ENCODE measurements at places on chromosomes 4 and X. TPM values are rescaled to one million over a fixed set of nuclear protein-coding genes. Genes with fewer than 3 reads are reported as not detected.

GRCh38 chr4:40939856-40940255, 190.1 kb downstream of the NSUN7 start:
- DNase-seq = no peak

DNA sequence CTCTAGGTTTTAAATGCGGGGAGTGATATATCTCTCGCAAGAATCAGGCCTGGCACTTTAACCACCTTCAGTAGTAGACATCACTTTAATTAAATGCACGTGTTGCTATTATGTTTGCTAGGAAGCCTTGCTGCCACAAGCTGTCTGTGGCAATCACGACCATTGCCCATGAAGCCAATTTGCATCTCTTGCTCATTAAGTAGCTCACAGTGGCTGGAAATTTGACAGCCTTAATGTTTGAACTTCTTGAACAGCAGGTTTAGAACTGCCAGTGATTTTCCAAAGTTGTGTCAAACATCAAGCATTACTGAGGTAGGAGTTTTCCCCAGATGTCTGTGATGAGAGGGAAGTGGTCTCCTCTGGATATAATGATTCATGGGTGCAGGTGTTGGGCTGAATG, 642.3 kb upstream of the CPEB2 start:
- no peak for DNase-seq

Gene CXCL11
- 0.16 TPM for total RNA-seq

DNA sequence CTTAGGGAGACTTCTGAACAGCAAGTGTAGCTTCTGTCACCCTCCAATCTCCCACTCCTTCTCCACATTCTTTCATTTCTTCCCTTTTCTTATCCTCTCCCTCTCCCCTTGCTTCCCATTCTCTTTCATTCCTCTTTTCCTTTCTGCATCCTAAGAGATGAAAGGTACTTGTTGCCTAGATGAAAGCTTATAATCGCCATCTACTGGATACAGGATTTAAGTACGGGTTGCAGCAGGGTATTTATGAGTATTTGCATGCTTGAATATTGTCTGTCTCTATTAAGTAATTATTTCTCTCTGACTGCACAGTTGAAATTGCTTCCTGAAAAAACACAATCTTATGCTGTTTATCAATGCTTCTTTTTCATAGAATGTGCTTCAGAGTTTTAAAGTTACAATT, 174.0 kb upstream of the TENT5D start:
- no peak for DNase-seq

DNA sequence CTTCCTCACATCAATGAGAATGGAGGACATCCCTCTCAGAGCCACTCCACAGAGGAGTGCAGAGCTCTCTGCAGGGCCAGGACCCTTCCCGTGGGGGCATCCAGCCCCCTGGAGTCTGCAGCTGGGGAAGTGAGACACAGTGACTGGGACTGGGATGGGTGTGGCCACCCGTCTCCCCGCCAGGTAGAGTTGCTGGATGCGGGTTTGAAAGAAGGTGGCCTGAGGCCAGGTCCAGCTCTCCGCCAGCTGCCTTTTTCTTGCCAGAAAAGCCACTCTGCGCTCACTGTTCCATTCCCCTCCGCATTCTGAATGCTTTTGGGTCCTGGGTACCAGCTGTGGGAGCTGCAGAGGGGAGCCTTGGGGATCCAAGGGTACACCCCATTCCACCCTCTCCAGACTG, 82.6 kb downstream of the ABLIM2 start:
- no peak for DNase-seq

Gene PLK4
- 0.68 TPM for total RNA-seq

DNA sequence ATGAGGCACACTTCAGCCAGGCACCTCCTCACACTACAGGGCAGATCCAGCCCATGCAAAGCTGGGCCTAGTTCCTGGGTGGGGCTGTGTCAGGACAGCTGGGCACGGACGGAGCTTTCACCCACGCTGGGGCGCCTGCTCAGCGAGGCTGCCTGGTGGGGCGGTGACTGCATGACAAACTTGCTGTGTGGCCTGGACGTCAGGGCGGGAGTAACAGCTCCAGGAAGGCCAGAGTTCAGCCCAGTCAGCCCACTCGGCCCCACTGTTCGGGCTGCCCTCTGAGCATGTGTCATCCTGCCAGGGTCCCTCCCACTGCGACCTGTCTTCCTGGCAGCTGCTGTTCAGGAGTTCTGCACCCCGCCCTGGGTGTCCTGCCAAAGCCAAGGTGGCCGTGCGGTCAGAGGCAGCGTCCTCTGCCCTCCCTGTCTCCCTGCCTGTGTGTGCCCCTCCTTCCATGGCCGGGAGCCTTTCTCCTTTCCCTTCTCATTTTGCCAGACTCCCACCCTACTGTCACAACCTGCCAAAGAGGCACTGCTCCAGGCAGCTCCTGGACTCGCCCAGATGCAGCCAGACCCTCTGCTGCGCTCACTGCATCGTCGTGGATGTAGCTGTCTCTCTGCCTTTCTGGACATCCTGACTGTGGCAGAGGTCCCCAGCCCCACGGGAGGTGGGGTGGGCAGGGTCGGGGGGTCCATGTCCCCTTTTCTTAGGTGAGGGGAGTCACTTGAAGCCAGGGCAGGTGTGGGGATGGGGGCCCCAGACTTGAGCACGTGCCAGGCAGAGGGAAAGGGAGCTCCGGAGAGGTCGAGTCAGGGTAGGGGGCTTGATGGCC, 33.0 kb upstream of the KIAA0232 start:
- peak; percentile 83 for DNase-seq

DNA sequence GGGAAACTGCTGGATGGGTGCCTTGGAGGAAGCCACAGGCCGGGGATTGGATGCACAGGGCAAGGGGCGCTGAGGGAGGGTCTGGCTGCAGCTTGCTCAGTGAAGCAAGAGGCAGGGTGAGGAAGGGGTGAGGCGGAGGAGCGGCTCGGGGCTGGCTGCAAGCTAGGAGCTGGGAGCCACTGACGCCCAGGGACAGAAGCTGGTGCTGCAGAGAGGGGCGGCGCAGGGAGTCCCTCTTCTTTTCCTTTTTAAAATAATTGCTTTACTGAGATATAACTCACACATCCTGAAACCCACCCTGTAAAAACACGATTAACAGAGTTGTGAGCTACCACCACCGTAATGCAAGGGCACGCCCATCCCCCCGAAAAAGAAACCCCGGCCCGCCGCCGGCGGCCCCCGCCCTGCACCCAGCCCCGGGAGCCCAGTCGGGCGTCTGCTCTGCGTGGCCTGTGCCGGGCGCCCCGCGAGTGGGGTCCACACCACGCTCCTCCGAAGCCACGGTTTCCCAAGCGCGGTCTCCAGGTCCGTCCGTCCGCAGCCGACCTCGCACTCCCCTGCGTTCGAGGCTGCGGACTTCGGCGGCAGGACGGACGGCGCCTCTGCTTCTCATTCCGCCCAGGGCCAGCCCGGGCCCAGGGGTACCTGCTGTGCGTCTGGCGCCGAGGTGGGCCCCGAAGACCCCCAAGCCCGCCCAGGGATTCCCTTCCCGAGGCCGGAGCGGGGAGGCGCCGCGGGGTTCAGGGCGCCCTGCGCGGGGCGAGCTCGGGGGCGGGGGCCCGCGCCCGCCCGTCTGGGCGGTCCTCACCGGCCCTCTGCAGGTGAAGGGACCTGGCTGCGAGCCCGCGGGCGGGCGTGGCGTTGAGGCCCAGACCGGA, 866 bp upstream of the UVSSA start:
- DNase-seq = peak; percentile 60

DNA sequence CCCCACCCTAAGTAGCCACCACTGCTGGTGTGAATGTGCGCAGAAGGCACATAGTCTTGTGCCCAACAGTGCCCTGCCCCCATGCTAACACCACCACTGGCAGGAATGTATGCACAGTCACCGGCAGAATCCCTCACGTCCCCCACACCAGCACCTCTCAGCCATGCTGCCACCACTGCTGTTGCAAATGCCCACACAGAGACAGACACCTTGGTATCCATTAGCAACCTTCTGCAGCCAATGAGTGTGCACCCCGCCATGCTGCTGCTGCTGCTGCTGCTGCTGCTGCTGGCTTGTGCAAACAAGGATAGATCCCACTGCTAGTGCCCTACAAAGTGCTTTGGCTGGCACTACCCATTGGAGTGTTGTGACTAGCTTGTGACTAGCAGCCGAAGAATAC, 52.4 kb upstream of the MMAA start:
- no peak for DNase-seq

GRCh38 chr4:145487631-145488030, 6.0 kb downstream of the SMAD1 start:
- DNase-seq = no peak

Gene HSFX1
- 2.3 TPM for total RNA-seq

DNA sequence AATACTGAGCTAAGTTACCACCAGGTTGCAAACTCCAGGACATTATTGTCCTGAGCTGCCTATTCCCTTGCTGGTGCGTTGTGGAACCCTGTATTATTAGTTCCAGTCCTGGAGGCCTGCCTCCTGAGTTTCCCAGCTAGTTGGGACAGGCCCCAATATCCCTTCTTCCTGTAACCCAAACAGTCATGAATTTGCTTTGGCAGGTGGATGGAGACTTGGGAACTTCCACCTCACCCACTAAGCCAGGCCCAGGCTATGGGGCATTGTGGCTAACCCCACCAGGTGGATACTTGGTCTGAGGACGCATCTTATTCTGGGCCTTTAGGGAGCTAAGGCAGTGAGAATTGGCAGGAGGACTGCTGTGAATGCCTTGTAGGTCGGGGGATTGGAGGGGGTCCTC, 5.0 kb downstream of the RBM3 start:
- DNase-seq = no peak

DNA sequence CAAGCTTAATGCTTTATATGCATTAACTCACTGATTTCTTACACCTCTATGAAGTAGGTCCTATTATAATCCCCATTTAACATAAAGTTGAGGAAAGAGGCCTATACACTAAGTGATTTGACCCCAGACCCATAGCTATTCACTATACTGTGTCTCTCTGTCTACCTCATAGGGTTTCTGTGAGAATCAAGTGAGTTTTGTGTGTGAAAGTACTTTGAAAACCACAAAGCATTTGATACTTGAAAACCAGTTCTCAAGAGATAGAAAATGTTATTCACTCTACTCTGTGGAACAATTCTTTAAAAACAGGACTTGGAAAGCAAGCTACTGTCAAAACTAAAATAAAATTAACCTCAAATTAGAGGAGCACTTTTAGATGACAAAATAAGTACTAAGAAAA, 35.0 kb downstream of the SHROOM3 start:
- no peak for DNase-seq

DNA sequence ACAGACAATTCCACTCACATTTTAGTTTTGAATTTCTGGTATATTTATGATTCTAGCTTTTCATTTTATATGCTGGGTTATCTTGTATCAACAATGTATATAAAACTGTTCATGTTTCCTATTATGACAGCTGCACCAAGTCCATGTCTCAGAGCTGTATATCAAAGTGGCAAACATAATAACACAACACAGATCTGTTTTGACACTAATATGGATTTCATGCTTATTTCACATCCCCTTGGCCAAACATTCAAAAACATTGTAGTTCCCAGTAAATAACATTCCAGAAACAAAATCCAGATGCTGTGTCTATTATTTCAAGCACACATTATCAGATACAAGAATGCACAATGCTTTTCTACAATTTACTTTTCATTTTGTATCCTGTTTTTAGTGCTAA, 380.6 kb upstream of the MAGEB2 start:
- DNase-seq = no peak

Gene LRAT
- 0.29 TPM for total RNA-seq

- DNase-seq = no peak
Observed at GRCh38 chrX:9997524-9997923, 30.4 kb downstream of the CLDN34 start.

GRCh38 chrX:26670521-26670920, 454.6 kb downstream of the MAGEB5 start:
- DNase-seq = no peak

DNA sequence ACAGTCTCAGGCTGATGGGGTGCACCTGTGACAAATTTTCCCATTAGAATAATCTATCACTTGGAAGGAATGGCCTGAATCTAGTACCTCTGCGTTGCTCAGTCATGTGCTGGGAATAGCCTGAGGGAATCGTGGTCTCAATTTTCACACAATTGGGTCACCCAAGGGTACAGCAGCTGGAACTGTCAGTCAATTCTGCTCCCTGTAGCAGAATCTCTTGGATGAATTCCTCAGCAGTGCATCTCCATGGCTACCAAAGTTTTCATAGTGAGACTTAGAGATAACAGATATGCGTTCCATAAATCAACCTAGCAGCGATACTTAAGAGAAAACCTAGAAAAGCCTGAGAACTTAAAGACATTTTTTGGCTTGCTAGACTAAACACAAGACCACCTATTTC, 288.7 kb upstream of the CTSO start:
- no peak for DNase-seq

DNA sequence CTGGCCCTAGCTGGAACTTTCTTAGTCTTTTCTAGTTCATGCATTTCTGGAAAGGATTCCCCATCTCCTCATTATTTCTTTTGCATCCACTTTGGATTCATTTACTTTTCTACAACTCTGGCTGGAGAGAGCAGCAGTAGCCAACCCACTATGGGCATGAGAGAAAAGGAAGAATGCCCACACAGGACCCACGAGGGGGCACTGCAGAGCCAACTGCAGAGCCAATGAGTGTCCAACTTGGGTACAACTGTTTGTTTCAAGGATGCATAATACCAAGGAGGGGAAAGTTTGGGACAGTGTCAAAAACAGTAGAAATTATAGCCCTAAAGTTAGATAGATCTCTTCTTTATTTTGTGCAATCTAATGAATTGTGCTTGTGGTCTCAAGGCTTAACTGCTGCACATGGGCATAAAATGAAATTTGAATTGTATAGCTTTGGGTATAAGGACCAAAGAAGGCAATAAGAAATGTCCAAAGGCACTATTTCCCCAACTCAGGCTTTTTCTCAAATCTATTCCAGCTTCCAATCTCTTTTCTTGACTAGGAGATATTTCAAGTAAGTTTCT, 230.6 kb downstream of the NSUN7 start:
- DNase-seq = no peak

GRCh38 chrX:22652596-22652995, 347.2 kb upstream of the DDX53 start:
- DNase-seq = no peak

- no peak for DNase-seq
Observed at GRCh38 chr4:116122124-116122523, 963.3 kb downstream of the TRAM1L1 start.

Gene KLHL2
- 11.0 TPM for total RNA-seq

Gene ATP2B3
- 0.10 TPM for total RNA-seq

GRCh38 chr4:44434247-44434646, 14.4 kb downstream of the KCTD8 start:
- no peak for DNase-seq

DNA sequence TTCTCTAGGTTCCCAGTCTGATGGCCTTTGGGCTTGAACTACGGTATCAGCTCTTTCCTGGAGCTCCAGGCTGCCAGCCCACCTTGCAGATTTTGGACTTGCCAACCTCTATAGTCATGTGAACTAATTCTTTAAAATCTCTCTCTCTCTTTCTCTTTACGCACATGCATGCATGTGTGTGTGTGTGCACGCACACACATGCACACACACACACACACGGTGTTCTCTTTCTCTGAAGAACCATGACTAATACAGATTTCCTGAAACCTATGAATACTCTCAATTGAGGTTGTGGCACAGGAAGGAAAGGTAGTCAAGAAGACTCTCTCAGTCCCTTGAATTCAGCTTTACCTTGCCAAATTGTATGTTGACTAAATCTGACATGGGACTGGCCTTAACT, 6.2 kb upstream of the ZCCHC13 start:
- DNase-seq = no peak
